Activated CD4-positive, alpha-beta T cell treated with anti-CD3 and anti-CD28 coated beads, Interleukin-2, amount 10 ng/mL, durations not matched to agents 24 days and 14 days (primary cell): ENCODE measurements at places on chromosomes 2 and 18. TPM values are rescaled to one million over a fixed set of nuclear protein-coding genes. Genes with fewer than 3 reads are reported as not detected.

Gene MYOM1
- 0.75 and 1.3 TPM in 2 replicates for total RNA-seq

Gene LHCGR
- total RNA-seq: not detected in 2 replicates

Gene FAM110C
- total RNA-seq: 0.33 and 0.47 TPM in 2 replicates

Gene POTEC
- not detected in 2 replicates for total RNA-seq

Gene ANKRD30B
- not detected in 2 replicates for total RNA-seq

Gene AKAIN1
- not detected in 2 replicates for total RNA-seq

Gene TUBA3D
- not detected in 2 replicates for total RNA-seq

Gene PAX3
- total RNA-seq: not detected in 2 replicates

Gene IL37
- total RNA-seq: not detected in 2 replicates

Gene REEP1
- 0.19 and 0.44 TPM in 2 replicates for total RNA-seq

Gene CFAP221
- total RNA-seq: not detected in 2 replicates

Gene RAB31
- 0.66 TPM in 1 of 2 replicates, not detected in the other for total RNA-seq

Gene POTEJ
- not detected in 2 replicates for total RNA-seq

Gene IL1RL1
- 0.54 and 0.84 TPM in 2 replicates for total RNA-seq

Gene ZSWIM2
- total RNA-seq: not detected in 2 replicates

Gene RESP18
- total RNA-seq: not detected in 2 replicates

Gene MOGAT1
- total RNA-seq: not detected in 2 replicates

Gene EFR3B
- 0.09 and 0.12 TPM in 2 replicates for total RNA-seq

Gene KLHL41
- 0.07 TPM in 1 of 2 replicates, not detected in the other for total RNA-seq

Gene PLCD4
- 0.26 and 0.52 TPM in 2 replicates for total RNA-seq

DNA sequence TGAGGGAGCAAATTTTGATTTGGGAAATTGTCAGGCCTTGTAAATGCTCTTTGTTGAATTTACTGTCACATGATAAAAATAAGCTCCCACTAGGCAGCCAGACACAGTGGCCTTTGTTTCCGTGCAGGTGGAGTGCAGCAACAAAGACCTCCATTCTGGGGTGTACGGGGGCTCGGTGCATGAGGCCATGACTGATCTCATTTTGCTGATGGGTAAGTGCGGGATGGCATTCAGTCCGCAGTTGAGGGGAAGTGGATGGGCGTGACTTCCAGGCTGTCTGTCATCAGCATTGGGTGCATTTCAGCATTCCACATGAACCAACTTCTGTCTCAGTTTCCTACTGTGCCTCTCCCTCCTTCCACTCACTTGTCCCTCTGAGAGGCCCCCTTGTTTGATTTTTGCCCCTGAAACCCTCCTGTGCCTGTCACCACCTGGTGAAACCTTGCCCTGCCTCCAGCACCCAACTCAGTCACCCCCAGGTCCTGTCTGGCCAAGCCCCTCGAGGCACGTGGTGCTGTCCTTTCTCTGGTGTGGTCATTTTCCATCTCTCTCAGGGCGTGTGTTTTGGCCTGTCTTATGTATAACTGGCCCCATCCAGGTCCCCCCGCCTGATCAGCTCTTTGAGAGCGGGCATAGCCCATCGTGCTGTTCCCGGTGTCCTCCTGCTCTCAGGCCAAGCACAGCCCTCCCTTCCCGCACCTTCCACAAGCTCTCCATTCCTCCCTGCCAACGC lies 16.3 kb downstream of the CNDP2 start:
- no peak for DNase-seq

GRCh38 chr18:813172-814071 lies 1.4 kb upstream of the YES1 start:
- peak; percentile 62 for DNase-seq

DNA sequence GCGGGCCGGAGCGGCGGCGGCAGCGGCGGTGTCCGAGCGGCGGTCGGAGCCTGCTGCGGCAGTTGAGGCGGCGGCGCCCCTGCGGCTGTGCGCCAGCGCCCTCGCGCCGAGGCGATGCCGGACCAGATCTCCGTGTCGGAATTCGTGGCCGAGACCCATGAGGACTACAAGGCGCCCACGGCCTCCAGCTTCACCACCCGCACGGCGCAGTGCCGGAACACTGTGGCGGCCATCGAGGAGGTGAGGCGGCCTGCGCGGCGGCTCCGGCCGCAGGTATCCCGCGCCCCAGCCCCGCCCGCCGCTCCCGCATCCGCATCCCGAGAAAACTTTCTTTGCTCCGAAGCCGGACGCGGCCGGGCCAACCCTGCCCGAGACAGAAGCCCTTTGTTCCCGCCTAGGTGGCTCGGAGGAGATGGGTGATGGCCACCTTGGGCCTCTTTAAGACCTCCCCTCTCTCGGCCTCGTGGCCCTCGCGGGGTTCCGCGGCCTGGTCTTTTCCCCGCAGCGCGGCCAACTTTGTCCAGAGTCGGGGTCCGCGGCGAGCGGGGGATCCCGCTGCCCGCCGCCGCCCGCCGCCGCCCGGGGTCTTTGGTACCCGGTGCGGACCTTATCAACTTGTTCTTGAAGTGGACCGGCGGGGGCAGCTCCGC lies 504 bp downstream of the ASAP2 start:
- peak; percentile 62 for DNase-seq

GRCh38 chr2:237627441-237628246 lies at the start of gene LRRFIP1:
Gene LRRFIP1, plus strand, starts transcription at chr2:237627587. Its CDS starts 58 bp downstream, at chr2:237627645.
- no peak for DNase-seq

DNA sequence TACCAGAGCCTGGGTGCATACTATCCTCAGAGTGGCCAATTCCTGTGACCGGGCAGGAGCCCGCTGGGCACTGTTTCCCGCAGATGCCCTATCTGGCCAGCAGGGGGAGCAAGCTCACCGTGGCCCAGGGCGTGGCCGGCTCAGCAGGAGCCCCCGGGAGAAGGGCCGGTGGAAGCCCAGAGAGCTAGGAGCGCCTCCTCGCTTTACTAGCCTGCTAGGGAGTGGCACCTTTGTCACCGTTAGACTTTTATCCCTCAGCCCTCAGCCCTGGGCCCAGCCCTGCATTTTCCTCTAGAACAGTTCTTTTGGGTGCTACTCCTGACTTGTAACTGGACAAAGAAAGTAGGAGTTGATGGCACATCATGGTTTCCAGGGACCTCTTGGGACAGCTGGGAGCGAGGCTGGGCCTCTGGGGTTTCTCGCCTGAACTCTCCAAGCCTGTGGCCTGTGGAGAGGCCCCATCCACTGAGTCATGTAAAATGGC lies 24.0 kb downstream of the TMEM177 start:
- DNase-seq: peak; percentile 91

GRCh38 chr2:31166925-31167324 lies 28.7 kb upstream of the GALNT14 start:
- DNase-seq: no peak

DNA sequence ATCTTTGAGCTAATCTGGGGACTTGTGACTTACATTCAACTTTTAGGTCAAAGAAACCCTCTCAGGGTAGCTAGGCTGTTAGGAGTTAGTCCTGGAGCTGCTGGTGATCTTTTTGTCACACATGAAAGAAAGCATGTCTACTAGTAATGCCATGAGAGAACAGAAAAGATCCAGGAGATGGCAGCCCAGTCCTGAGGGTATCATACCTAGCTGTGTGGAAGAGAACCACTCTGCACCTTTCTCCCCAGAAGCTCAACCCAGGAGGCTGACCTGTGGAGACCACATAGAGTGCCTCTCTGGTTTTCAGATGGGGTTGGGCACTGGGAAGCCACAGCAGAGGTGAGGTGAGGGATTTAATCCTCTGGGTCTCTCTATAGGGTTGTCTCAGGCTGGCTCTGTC lies 460.2 kb upstream of the UBE2E3 start:
- no peak for DNase-seq

GRCh38 chr2:45009928-45010701 lies 863 bp upstream of the SIX2 start:
- no peak for DNase-seq

DNA sequence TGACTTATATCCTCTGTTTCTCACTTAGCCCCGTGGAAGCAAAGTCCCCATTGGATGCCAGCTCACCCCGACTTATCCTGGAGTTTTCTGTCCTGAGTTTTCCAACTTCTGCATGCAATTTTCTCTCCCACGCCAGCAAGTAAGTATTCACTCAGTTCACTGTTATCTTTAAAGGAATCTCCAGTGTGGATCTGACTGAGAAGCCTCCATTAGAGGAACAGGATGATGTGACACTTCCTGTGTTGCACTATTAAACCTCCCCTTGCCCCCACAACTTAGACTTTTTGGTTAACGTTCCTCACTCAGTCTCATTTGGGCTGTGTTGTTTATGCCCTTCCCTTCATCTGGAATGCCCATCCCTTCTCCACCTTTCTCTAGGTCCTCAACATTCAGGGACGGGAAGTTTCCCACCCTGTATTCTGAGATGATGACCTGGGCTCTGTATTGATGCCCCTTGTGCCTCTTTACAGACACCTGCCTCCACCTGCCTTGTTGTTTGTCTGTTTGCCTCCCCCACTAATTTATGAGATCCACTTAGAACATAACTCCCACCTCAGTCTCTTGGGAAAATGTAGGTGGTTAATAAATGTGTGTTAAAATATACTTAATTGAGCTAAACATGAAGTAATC lies 536.1 kb upstream of the RAB6C start:
- peak; percentile 28 for DNase-seq

- DNase-seq: no peak
These were observed 416.0 kb upstream of the NETO1 start for GRCh38 chr18:73283788-73284187.

- no peak for DNase-seq
These were observed 254.5 kb downstream of the TFCP2L1 start for GRCh38 chr2:121030523-121030922.

- no peak for DNase-seq
These were observed 3.6 kb downstream of the LDLRAD4 start for GRCh38 chr18:13221869-13222855.

DNA sequence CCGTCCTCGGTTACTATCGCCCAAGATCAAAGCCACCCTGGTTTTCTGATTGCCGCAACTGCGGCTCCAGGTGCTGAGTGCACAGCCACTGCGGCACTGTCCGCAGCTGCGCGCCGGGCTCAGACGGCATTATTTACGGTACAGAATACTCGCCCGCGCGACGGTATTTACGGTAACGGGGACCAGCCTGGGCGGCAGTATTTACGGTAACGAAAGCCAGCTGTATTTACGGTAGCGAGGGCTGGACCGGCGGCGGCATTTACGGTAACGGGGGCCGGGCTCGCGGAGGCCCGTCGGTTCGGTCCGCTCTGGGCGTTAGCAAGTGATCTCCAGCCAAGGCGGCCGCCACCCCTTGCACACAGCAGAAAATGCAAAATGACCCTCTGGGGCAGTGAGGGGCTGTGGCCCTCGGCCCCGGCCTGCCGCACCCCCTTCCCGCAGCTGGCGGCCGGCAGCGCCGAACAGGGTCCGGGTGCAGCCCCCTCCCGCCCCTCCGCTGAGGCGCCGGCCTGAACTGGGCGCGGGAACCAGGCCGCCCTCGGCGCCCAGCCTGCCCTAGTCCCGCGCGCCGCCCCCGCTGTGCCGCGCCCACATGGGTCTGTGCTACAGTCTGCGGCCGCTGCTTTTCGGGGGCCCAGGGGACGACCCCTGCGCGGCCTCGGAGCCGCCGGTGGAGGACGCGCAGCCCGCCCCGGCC lies at the start of gene GNAL:
GNAL (plus strand) TSS at position 293 of the 697 bp plus-strand sequence; CDS start at position 593, 300 bp downstream.
- DNase-seq: peak; percentile 87

- DNase-seq: no peak
These were observed 1423.0 kb upstream of the PIK3C3 start for GRCh38 chr18:40532046-40532445.

GRCh38 chr2:207067473-207067872 lies 98.3 kb downstream of the KLF7 start:
- DNase-seq: no peak

GRCh38 chr2:32379352-32379751 lies 22.5 kb downstream of the BIRC6 start:
- DNase-seq: no peak

DNA sequence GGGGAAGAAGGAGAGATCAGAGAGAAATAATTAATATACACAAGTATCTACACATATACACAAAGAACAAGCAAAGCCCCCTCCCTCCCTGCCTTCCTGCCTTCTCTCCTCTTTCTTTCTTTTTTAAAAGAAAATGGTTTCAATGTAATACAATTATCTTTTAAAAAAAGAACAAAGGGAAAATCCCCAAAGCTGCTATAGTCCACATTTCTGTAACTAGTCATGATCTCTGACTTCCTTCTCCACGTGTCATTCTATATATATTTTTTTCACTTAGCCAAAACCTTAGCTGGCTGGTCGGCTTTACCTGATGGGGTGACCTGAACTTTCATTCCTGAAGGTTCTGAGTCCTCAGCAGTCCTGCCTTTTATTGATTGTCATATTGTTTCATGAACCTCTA lies 44.3 kb downstream of the MAP3K20 start:
- no peak for DNase-seq

GRCh38 chr2:439556-440402 lies 151.9 kb upstream of the ALKAL2 start:
- DNase-seq: no peak

- no peak for DNase-seq
These were observed 1105.8 kb upstream of the NXPH2 start for GRCh38 chr2:139885921-139886498.

- DNase-seq: peak; percentile 81
These were observed 62.3 kb upstream of the GREB1L start for GRCh38 chr18:21179590-21180220.

GRCh38 chr2:70091816-70092215 lies 4.5 kb downstream of the PCBP1 start:
- DNase-seq: no peak

- no peak for DNase-seq
These were observed 3.5 kb upstream of the RNU4ATAC start for GRCh38 chr2:121527009-121527682.

GRCh38 chr2:42568401-42569115 lies at the start of gene MTA3:
Gene MTA3, plus strand, starts transcription at chr2:42568632. Its CDS starts 114 bp downstream, at chr2:42568746.
- DNase-seq: peak; percentile 91

DNA sequence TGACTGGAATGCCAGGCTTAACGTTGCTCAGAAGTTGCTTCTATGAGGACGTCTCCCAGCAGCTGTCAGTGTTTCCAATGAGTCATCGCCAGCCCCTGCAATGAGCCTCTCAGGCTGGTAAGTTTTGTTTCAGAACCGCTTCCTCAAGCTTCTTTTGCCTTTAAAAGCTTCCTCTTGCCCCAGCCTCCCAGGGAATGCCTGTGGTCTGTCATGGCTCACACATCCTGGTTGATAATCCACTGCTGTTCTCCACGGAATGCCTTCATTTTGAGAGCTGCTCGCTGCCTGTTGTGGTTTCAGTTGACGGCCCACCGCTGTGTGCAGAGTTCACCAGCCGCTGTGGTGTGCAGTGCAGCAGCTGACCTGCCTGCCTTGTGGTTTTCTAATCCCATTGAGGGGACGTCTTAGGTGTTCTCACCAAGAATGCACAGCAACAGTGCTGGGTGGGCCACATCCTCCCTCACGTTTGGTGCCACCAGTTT lies 96.4 kb downstream of the RTP5 start:
- DNase-seq: peak; percentile 79
